ENCODE measurements at places on chromosomes 7 and 10. TPM values are rescaled to one million over a fixed set of nuclear protein-coding genes. Genes with fewer than 3 reads are reported as not detected.

GRCh38 chr7:136136906-136137454 lies 159.8 kb upstream of the MTPN start:
- DNase-seq: no peak

DNA sequence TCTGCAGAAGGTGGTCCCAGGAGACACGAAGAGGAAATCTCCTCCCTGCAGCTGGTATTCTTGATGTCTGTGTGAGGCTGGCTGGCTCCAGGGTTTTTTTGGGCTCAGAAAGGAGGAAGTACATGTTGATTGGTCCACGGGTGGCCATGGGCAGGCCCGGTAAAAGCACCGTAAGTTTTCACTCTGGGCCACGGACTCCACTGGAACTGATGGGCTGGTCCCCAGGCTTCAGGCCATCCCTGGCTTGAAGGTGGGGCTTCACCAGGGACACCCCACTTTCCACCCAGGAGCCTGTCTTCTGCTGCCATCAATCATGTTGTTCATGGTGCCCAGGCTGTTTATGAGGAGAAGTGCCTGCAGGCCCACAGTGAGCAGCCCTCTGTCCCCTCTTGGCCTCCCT lies 736.8 kb downstream of the PCDH15 start:
- no peak for DNase-seq

GRCh38 chr7:151469281-151469680 lies 29.3 kb upstream of the CRYGN start:
- DNase-seq: no peak

- DNase-seq: no peak
Measured at GRCh38 chr10:90041585-90041984, 340.2 kb downstream of the KIF20B start.

The CYP2C19 gene
- 2.1 TPM for total RNA-seq

The FAM25A gene
- total RNA-seq: 25.8 TPM

The SLC16A9 gene
- 9.5 TPM for total RNA-seq

The STRIP2 gene
- 16.8 TPM for total RNA-seq

- no peak for DNase-seq
Measured at GRCh38 chr10:96700374-96701099, 19.8 kb downstream of the PIK3AP1 start.
